ENCODE measurements at places on chromosomes 7 and 10.

DNA sequence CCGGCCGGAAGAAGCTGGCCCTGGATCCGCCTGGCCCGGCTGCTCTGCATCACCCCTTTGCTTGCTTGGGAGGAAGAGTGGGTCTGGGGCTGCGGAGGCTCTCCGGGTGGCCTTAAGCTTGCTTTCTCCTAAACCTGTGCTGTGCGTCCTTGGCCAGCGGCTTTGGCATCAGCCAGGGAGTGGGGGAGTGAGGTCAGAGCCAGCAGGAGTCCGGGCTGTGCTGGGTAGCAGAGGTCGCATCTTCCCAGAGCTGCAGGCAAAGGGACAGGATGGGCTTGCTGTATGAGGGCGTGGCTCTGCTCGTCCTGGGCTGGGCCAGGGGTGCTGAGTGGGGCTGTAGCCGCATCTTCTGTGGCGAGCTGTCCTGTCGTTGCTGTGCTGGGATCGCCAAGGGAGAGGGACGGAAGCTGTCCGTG lies 21.1 kb downstream of the BNIP3 start:
- DNase-seq = no peak

- no peak for DNase-seq
Observed at GRCh38 chr10:16765509-16766375, 51.5 kb downstream of the RSU1 start.

GRCh38 chr10:555281-555680 lies 134.2 kb downstream of the DIP2C start:
- no peak for DNase-seq

DNA sequence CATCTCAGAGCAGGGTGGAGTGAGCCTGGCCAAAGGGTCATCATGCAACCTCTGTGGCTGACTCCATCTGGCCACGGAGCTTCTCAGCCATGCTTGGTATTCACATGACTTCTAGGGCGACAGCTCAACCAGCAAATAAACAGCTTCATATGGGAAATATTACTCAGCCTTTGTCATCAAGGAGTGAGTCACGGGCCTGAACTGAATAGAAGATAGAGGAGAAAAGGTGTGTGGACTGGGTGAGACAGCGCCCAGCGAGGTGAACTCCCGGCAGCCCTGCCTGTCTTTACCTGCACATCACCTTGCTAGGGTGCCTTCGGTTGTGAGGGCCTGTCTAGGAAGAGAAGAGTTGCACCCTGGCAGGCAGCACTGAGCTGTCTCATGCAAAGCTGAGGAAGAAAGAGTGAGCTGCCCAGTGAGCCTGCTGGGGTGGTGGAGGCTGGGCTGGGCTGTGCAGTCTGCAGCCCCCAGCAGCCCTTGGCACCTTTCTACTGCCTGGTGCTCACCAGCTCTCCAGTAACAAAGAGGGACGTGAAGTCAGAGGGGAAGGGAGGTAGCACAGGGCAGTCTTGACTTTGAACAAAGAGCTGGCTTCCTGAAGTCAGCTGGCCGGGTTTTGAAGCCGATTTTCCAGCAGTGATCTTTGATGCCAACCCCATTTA lies 114.2 kb downstream of the EGFR start:
- peak; percentile 100 for DNase-seq

DNA sequence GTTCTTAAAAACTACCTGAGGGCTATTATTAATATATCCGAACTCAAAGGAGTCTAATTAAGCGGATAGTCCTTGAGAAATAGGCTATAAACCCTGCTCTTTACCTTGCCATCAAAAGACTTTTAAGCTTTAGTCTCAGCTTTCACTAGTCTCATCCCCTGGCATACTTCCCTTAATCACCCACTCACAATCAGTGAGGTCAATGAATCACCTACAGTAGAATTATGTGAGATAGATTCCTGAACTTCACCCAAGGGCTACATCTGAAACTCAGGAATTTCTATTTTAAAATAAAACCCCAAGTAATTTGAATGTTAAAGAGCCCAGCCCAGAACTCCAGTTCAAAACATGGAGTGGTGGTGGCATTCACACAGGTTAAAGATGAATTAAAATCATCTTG lies 108.7 kb downstream of the ETV1 start:
- DNase-seq = peak; percentile 91

- DNase-seq = no peak
Observed at GRCh38 chr7:101502466-101503098, 126.5 kb downstream of the MYL10 start.

DNA sequence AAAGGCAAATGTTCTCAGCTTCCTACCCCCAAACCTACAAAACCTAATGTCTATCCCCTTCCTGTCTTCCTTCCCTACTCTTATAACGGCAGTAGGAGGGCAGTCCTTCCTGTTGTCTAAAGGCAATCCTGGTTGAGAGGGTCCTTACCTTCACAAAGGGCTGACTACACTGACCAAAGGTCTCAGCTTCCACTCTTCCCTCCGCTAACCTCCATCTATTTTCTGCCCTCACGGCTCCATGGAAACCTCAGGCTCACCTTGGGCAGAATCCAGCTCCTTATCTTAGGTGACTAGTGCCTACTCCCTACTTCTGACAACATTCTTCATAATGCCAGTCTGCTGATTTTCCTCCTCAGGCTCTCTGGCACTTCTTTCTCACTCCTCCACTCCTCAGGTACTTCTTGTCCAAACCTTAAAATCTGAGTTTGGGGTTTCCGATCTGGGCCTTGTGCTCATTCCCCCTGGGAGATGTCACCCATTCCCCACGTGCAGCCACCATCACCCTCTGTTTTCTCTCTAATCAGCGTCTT lies 542 bp downstream of the FBXL13 start:
- DNase-seq = peak; percentile 49

DNA sequence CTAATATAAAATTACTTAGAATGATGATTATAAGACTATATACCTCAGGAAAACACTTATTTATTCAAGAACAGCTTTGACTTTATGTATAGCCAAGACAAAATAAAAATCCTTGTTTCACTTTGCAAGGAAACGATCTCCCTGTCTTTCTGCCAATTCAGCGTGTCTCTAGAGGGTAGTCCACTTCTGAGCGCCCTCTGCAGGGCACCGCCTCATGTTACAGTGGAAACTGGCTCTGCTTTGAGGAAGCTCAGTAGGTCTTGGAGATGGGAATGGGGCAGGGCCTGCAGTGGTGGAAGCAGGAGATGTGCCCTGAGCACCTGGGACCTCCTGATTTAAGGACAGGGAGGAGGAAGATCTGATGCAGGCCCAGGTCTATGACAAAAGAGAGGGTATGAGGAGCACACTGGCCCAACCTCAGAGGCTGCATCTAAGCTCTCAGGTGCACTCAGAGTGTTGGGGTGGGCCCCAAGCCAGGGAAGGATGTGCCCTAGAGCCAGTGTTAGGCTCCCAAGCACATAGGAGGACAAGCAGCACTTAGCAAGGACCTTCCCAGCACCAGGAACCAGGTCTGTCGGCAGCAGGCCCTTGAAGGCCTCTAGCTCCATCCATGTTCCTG lies 481.0 kb downstream of the TNS3 start:
- peak; percentile 80 for DNase-seq

DNA sequence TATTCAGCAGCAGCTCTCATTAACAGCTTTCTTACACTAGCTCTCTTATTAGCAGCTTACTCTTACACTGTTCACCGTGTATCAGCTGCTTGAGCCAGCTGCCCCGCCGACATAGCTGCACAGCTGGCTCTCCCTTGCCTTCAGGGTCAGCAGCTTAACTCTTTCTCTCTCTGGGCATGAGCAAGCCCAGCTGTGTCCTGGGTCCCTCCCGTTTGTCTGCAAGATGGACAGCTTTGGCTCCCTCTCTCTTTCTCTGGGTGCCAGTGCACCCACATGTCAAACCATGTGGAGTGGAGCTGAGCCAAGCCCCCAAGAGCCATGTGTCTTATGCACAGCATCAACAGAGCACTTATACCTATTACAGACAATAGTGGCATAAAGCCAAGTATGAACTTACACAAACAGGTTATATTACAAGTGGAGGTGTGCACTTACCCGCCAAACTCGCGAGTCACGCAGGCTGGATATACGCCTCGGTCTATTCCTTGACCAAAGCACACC lies 35.7 kb upstream of the MTPAP start:
- peak; percentile 50 for DNase-seq

- DNase-seq = no peak
Observed at GRCh38 chr7:115066634-115067033, 144.7 kb downstream of the MDFIC start.

DNA sequence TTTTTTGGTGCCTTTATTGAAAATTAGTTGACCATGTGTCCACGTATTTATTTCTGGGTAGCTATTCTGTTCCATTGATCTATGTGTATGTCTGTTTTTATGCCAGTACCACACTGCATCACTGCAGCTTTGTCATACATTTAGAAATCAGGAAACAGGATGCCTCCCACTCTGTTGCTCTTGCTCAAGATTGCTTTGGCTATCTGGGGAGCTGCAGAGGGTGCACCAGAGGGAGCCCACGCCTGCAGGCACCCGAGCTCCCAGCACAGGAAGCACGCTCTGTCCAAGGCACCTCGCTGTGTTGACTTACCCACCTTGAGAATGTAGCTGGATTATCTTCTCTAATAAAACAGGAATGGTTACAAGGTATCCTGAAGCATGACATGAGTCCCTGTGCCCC lies 301.7 kb downstream of the TCERG1L start:
- DNase-seq = no peak

GRCh38 chr10:36366843-36367242 lies 724.7 kb upstream of the FZD8 start:
- peak; percentile 33 for DNase-seq

DNA sequence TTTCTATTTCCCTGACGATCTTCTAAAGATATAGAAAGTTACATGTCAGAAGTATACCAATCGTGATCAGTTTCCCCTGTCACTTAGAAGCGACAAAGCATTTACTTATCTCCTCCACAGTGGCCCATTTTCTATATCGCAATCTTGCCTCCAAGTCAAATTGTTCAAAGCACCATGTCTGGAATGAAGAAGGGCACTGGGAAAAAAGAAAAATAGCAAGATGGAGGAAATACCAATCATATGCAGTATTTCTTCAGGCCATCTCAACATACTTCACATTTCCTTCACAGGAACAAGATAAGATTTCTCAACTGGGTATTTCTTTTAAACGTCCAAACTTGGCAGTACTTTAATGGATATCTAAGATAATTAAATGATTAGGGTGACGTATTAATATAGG lies 63.3 kb upstream of the IL6 start:
- DNase-seq = no peak
